ENCODE measurements at places on chromosomes 1 and 21. TPM values are rescaled to one million over a fixed set of nuclear protein-coding genes. Genes with fewer than 3 reads are reported as not detected.
A peak's percentile ranks its signal among the peaks of the same experiment; 100 is the strongest.

DNA sequence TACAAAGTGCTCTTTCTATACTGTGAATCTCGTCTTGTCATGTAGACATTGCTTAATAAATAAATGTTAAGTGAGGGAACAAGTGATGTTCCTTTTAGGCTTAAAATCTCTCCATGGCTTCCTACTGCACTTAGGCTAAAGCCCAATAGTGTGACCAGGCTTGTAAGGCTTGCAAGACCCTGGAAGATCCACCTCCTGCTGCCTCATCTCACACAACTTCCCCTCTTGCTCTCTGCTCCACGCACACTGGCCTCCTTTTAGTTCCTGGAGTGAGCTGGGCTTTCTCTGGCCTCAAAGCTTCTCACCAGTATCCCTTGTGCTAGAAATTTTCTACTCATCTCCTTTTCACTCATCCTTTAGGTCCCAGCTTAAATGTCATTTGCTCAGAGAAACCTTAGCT, 41.5 kb upstream of the DIPK1A start:
- no peak for DNase-seq
- H3K27ac ChIP-seq: no peak overlapping the region
- H3K4me1 ChIP-seq: peaks cover 5% of the 10 kb centered on the region
- H3K4me3 ChIP-seq: no peak overlapping the region
- H3K36me3 ChIP-seq: no peaks in the 10 kb centered on the region

GRCh38 chr21:45539796-45540600, 2.2 kb downstream of the SLC19A1 start:
- no peak overlapping the region for H3K4me3 ChIP-seq
- no peak overlapping the region for H3K27ac ChIP-seq
- DNase-seq: peak; percentile 13

Gene NBPF12
- total RNA-seq: 5.2 TPM

DNA sequence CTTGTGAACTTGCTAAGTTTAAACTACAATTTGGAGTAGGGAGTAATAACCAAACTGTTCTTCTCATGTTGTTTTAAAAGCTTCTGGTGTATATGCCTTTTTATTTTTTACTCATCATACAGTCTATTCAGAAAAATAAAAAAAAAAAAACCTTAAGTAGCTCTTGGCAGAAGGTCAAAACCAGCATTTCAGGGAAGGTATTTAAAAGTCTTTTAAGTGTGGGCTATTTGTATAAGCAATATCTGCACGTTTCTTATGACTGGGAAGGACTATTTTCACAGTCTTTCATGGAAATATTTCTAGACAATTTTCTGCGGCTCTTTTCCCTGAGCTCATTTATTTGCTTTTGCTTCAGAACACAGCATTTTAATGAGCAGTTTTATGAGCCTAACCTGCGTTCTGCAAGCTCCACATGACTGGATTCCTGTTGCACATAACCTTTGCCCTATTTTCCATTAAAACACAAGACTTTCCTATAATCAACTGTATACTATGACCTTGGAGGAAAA, 60.9 kb upstream of the C1orf105 start:
- H3K4me3 ChIP-seq: no peak overlapping the region
- H3K4me1 ChIP-seq: peaks cover 20% of the 10 kb centered on the region
- H3K27ac ChIP-seq: peak overlapping the region; percentile 87

GRCh38 chr1:17829579-17829978, 74.4 kb downstream of the ACTL8 start:
- H3K4me1 ChIP-seq: no peaks in the 10 kb centered on the region
- H3K4me3 ChIP-seq: no peak overlapping the region
- no peak for DNase-seq
- no peaks in the 10 kb centered on the region for H3K36me3 ChIP-seq

- DNase-seq: no peak
- no peak overlapping the region for H3K4me3 ChIP-seq
- H3K27ac ChIP-seq: no peak overlapping the region
- no peaks in the 10 kb centered on the region for H3K36me3 ChIP-seq
- no peaks in the 10 kb centered on the region for H3K4me1 ChIP-seq
Measured at GRCh38 chr1:205182930-205183329, 28.6 kb downstream of the DSTYK start.

DNA sequence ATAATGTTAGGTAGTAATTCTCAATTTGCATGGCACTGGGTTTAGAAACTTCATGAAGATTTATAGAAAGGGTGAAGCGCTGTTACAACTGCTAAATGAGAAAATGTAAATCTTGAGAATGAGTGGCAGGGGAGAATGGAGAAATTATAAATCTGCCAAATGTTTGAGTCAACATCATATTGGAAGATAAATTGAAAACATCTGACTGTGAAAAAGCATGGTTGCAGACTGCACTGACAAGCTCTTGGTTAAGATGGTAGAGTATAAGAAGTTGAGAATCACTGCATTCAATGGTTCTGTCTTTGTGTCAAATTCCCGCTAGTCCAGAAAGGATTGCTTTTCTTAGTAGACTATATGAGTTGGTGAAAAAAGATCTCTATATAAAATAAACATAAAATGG, 113.3 kb upstream of the DUSP10 start:
- H3K4me3 ChIP-seq: no peak overlapping the region
- H3K27me3 ChIP-seq: no peaks in the 10 kb centered on the region
- no peak overlapping the region for H3K27ac ChIP-seq

DNA sequence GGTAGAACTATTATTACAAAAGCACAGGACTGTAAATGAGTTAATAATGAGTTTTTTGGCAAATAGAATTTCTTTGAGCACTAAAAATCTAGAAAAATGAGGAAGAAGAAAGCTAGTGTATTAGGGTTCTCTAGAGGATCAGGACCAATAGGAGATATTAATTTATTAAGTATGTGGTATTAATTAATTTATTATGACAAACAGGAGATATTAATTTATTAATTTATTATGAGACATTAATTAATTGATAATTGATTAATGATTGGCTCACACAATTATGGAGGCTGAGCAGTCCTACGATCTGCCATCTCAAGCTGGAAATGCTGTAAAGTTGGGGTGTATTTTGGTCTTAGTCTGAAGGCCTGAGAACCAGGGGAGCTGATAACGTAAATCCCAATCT, 31.2 kb downstream of the PLA2G4A start:
- H3K27me3 ChIP-seq: no peaks in the 10 kb centered on the region
- no peaks in the 10 kb centered on the region for H3K36me3 ChIP-seq
- DNase-seq: no peak
- H3K4me3 ChIP-seq: no peak overlapping the region
- no peak overlapping the region for H3K27ac ChIP-seq

DNA sequence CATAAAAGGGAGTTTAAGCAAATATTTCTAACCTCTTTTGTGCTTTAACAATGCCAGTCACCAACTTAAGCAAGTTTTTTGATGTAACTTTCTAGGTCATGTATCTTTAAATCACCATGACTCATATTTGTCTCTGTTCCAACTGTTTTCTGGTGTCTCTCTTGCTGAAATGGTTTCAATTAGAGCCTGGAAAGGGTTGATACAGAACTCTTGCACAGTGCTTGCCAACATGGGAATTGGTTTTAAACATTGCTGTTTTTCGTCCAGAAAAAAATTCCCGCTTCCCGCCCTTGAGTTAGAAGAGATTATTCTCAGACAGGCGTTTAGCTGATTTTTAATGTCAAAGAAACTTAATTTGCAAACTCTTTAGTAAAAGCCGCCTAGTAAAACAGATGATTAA, 46.4 kb upstream of the SLC22A15 start:
- no peak overlapping the region for H3K4me3 ChIP-seq
- no peaks in the 10 kb centered on the region for H3K36me3 ChIP-seq
- no peaks in the 10 kb centered on the region for H3K4me1 ChIP-seq
- DNase-seq: no peak
- H3K27me3 ChIP-seq: no peaks in the 10 kb centered on the region
- no peak overlapping the region for H3K27ac ChIP-seq

GRCh38 chr1:85258536-85259117, 835 bp downstream of the C1orf52 start:
- H3K27ac ChIP-seq: no peak overlapping the region
- no peak for DNase-seq
- peak overlapping the region; percentile 78 for H3K4me3 ChIP-seq
- peaks cover 37% of the 10 kb centered on the region for H3K4me1 ChIP-seq
- no peaks in the 10 kb centered on the region for H3K27me3 ChIP-seq

DNA sequence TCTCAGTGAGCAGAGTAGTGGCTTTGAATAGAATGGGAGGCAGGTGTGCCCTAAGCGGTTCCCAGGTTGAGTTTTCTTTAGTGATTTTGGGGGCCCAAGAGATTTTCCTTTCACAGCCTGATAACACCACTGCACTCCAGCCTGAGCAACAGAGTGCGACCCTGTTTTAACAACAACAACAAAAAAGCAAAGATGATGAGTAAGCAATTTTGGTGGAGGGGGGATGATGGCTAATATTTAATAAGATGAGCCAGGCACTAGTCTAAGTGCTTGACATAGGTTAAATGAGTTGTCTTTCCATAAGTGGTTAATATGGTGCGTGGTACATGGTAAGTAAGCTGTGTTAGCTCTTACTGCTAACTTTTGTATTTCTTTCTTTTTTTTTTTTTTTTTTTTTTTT, 2.0 kb downstream of the RNPEP start:
- no peak for DNase-seq
- H3K27me3 ChIP-seq: no peaks in the 10 kb centered on the region
- no peak overlapping the region for H3K27ac ChIP-seq
- H3K4me3 ChIP-seq: no peak overlapping the region
- no peaks in the 10 kb centered on the region for H3K4me1 ChIP-seq
- H3K36me3 ChIP-seq: peaks cover 8% of the 10 kb centered on the region

DNA sequence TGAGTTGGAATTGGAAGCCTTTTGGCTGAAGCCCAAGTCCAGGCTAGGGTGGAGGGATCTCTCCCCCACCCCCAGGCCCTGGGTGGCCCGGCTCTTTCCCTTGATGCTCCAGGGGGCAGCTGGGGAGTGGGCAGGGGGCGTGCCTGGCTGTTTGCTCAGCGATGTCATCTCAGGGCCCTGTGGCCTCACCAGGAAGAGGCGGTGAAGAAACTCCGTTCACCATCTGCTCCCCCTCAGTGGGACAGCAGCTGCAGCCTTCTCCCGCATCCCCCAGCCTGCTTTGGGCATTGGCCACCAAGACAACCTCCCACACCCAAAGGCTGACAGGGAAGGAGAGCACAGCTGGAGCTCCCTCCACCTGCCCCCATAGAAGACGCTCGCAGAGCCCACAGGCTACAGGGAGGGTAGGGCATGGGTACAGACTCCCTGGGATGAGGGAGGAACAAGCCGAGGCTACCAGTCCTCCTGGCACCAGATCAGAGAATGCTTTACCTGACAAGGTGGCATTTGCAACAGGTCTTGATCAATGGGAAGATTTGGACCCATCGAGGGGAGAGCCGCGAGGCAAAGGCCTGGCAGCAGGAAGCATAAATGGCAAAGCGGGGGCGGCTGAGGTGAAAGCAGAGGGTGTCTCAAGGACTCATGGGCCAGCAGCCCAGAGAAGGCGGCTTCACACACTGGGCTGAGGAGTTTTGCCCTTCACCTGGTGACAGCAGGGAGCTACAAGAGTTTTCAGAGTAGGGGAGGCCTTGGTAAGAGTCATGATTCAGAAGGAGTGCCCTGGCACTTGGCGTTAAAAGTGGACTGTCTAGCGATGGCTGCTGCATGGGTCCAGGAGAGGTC, 6.5 kb upstream of the GUCA2A start:
- H3K4me3 ChIP-seq: no peak overlapping the region
- peaks cover 15% of the 10 kb centered on the region for H3K4me1 ChIP-seq
- no peak for DNase-seq
- no peaks in the 10 kb centered on the region for H3K36me3 ChIP-seq
- no peaks in the 10 kb centered on the region for H3K27me3 ChIP-seq

- peak overlapping the region; percentile 30 for H3K27ac ChIP-seq
- H3K27me3 ChIP-seq: no peaks in the 10 kb centered on the region
- peak overlapping the region; percentile 76 for H3K4me3 ChIP-seq
- peak; percentile 61 for DNase-seq
- no peaks in the 10 kb centered on the region for H3K36me3 ChIP-seq
Measured at GRCh38 chr1:9687120-9687873, 35.8 kb downstream of the PIK3CD start.

- H3K36me3 ChIP-seq: no peaks in the 10 kb centered on the region
- no peak overlapping the region for H3K27ac ChIP-seq
- no peaks in the 10 kb centered on the region for H3K27me3 ChIP-seq
Measured at GRCh38 chr1:230982696-230983095, 3.8 kb downstream of the ARV1 start.

- no peaks in the 10 kb centered on the region for H3K4me1 ChIP-seq
- H3K36me3 ChIP-seq: no peaks in the 10 kb centered on the region
- no peak overlapping the region for H3K27ac ChIP-seq
- no peak overlapping the region for H3K4me3 ChIP-seq
- DNase-seq: no peak
Measured at GRCh38 chr1:240352769-240353168, 259.2 kb downstream of the GREM2 start.

DNA sequence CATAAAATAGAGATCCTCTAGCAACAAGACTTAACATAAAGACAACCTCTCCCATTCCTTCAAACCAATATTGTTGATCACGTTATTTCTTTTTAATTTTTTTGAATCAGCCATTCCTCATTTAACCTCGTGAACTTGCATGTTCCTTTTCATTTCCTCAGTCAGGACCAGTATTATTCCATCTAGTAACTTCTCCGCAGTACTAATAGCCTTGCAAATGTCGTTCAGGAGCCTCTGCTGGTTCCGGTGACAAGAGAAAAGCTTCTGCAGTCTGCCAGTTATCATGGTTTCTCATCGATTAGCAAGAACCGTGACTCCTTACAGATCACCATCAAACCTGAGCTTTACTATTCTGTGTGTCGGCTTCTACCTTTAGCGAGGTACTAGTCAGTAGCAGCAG, 3.0 kb downstream of the APP start:
- no peak overlapping the region for H3K27ac ChIP-seq
- no peak overlapping the region for H3K4me3 ChIP-seq
- no peaks in the 10 kb centered on the region for H3K36me3 ChIP-seq
- no peak for DNase-seq
- H3K27me3 ChIP-seq: no peaks in the 10 kb centered on the region

Gene CELA2B
- 453 TPM for total RNA-seq

Data from pancreas (tissue), 10 donors.